Caco-2 (cell line): ENCODE measurements at places on chromosomes 13 and 19. TPM values are rescaled to one million over a fixed set of nuclear protein-coding genes. Genes with fewer than 3 reads are reported as not detected.

The ANKRD27 gene
- 53.9 and 54.3 TPM in 2 replicates for total RNA-seq

DNA sequence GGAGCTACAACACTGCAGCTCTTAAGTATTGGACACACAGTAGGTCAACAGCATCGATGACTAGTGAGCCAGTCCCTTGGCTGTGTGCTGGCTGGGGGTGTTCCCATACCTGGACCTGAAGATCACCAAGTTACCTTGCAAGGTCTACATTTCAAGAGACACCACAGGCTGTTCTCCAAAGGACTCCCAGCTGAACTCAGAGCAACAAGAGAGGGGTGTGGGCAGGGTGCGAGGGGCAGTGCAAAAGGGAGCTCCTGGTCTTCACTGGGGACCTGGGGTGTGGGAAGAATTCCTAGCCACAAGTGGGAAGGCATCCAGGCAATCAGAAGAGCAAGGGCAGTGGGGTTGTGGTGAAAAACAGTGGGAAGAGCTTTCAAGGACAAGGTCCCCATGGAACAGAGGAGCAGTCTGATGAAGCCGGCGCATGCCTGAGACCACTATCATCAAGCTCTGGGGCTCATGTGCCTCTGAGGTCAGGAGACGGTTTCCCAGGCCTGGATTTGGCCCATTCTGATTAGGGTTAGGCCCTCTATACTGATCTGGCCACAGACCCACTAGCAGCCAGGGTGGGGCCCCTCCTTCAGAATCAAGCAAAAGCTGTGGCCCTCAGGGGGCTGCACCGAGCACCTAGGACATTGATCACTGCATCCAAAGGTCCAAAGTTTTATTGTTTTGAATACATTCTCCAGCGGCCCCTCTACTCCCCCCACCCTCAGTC is 4.7 kb upstream of the GSK3A start:
- H3K27me3 ChIP-seq = no peaks in the 10 kb centered on the region
- H3K4me1 ChIP-seq = peaks cover 18% of the 10 kb centered on the region
- H3K4me3 ChIP-seq = no peak overlapping the region

GRCh38 chr19:3386447-3387234 is 20.3 kb downstream of the NFIC start:
- no peak overlapping the region for H3K4me3 ChIP-seq
- DNase-seq = no peak
- no peaks in the 10 kb centered on the region for H3K36me3 ChIP-seq
- H3K27ac ChIP-seq = no peak overlapping the region

- H3K4me3 ChIP-seq = no peak overlapping the region
- H3K27me3 ChIP-seq = no peaks in the 10 kb centered on the region
- no peaks in the 10 kb centered on the region for H3K36me3 ChIP-seq
- H3K27ac ChIP-seq = no peak overlapping the region
Observed at GRCh38 chr13:84137292-84137691, 255.0 kb upstream of the SLITRK1 start.
